Cardiac muscle cell (in vitro differentiated cells and primary cell): ENCODE measurements at places on chromosomes 6 and 20.

DNA sequence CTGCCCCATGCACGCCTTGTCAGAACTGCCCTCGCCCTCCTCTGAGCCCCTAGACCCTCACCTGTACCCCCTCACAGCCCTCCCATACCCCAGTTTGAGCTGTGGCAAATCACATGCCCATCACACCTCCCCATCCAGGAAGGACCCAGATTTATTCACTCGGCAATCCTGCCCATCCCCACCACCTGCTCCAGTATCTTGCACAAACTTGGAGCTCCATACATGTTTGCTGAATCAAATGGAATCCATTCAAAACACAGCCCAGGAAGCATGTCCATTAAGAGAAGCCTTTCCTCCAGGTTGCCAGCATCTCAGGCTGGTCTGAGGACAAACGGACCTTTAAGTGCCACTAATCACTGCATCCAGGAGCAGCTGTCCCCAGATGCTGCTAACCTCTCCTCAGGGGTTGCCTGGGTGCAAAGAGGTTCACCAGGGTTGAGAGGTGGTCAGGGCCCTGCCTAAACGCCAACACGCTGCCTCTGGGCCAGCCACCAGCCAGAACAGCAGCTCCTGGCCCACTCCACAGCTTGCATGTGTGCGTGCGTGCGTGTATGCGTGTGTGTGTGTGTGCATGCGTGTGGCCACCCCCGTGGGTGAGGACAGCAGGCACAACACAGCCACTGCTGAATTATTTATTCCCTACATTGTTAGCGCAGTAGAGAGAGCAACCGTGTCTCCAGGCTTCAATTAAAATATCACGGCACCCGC, 31.0 kb downstream of the GRM4 start:
- H3K27ac ChIP-seq = no peak overlapping the region
- H3K4me1 ChIP-seq = no peaks in the 10 kb centered on the region
- no peak for DNase-seq
- no peak overlapping the region for H3K4me3 ChIP-seq

- peaks cover 35% of the 10 kb centered on the region for H3K4me1 ChIP-seq
- H3K4me3 ChIP-seq = peak overlapping the region; percentile 9
- peak; percentile 98 for DNase-seq
- no peaks in the 10 kb centered on the region for H3K36me3 ChIP-seq
Measured at GRCh38 chr20:48682529-48683363, 145.1 kb downstream of the PREX1 start.

- no peak overlapping the region for H3K27ac ChIP-seq
- no peaks in the 10 kb centered on the region for H3K4me1 ChIP-seq
- H3K36me3 ChIP-seq = no peaks in the 10 kb centered on the region
Measured at GRCh38 chr6:6152060-6152459, 145.3 kb upstream of the NRN1 start.

GRCh38 chr6:140018588-140018987, 644.1 kb upstream of the CITED2 start:
- no peaks in the 10 kb centered on the region for H3K4me1 ChIP-seq
- H3K4me3 ChIP-seq = no peak overlapping the region
- DNase-seq = peak; percentile 62
- H3K27ac ChIP-seq = no peak overlapping the region
- H3K27me3 ChIP-seq = no peaks in the 10 kb centered on the region

DNA sequence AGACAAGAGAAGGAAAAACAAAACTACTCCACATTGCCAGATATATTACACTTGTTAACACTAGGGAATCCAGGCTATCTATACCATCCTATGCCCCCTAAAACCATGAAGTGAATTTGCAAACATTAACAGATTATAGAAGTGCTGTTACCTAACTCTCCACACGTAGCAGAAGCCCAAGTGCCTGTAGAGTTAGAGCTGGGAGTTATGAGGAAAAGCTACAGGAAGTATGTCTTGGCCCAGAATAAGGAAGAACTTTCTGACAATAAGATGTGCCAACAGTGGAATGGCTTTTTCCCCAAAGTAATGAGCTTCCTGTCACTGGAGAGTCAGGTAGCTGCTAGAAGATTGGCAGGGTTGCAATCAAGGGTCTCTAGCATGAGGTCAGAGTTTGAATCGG, 32.5 kb downstream of the ADGRG6 start:
- H3K4me3 ChIP-seq = no peak overlapping the region
- peaks cover 6% of the 10 kb centered on the region for H3K4me1 ChIP-seq
- no peaks in the 10 kb centered on the region for H3K36me3 ChIP-seq
- no peak for DNase-seq
- H3K27ac ChIP-seq = no peak overlapping the region
- no peaks in the 10 kb centered on the region for H3K27me3 ChIP-seq

GRCh38 chr6:6968357-6968730, 139.4 kb upstream of the RREB1 start:
- H3K27ac ChIP-seq = no peak overlapping the region
- no peaks in the 10 kb centered on the region for H3K36me3 ChIP-seq
- no peaks in the 10 kb centered on the region for H3K4me1 ChIP-seq
- DNase-seq = no peak
- H3K27me3 ChIP-seq = no peaks in the 10 kb centered on the region

GRCh38 chr6:168835991-168836390, 395.0 kb downstream of the SMOC2 start:
- DNase-seq = no peak
- no peak overlapping the region for H3K27ac ChIP-seq
- H3K4me3 ChIP-seq = no peak overlapping the region
- H3K27me3 ChIP-seq = no peaks in the 10 kb centered on the region

GRCh38 chr20:9253006-9253539, 184.2 kb downstream of the PLCB4 start:
- H3K27ac ChIP-seq = no peak overlapping the region
- H3K4me3 ChIP-seq = no peak overlapping the region
- no peak for DNase-seq
- H3K27me3 ChIP-seq = no peaks in the 10 kb centered on the region

GRCh38 chr20:46823271-46823751, 71.3 kb upstream of the EYA2 start:
- H3K4me3 ChIP-seq = no peak overlapping the region
- no peak overlapping the region for H3K27ac ChIP-seq
- H3K27me3 ChIP-seq = no peaks in the 10 kb centered on the region
- no peaks in the 10 kb centered on the region for H3K4me1 ChIP-seq

GRCh38 chr6:91081452-91082067, 494.7 kb upstream of the MAP3K7 start:
- H3K27me3 ChIP-seq = no peaks in the 10 kb centered on the region
- H3K4me1 ChIP-seq = no peaks in the 10 kb centered on the region
- no peaks in the 10 kb centered on the region for H3K36me3 ChIP-seq

DNA sequence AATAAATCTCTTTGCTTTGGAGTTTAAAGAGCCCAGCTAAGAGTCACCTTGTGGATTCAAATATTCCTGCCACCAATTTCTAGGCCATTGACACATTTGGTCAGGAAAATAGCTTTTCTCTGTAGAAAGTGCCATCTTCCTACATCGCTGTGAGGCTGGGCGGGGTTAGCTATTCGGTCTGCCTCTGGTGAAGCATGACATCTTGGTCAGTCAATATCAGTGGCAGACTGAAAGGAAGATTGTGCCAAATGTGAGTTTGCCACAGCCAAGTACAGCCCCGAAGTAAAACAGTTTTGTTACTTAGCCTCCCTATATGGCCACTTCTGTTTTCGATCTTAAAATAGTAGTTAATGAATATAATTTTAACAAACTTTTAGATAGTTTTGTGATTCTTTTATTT, 65.5 kb upstream of the FABP7 start:
- no peak overlapping the region for H3K4me3 ChIP-seq
- no peaks in the 10 kb centered on the region for H3K36me3 ChIP-seq
- peaks cover 15% of the 10 kb centered on the region for H3K4me1 ChIP-seq
- no peak overlapping the region for H3K27ac ChIP-seq

- no peak for DNase-seq
- peaks cover 4% of the 10 kb centered on the region for H3K27me3 ChIP-seq
- no peaks in the 10 kb centered on the region for H3K4me1 ChIP-seq
- no peak overlapping the region for H3K27ac ChIP-seq
Measured at GRCh38 chr6:28000351-28001045, 43.5 kb downstream of the OR2B6 start.

GRCh38 chr20:18852318-18852717, 38.7 kb downstream of the SCP2D1 start:
- no peaks in the 10 kb centered on the region for H3K36me3 ChIP-seq
- H3K4me1 ChIP-seq = no peaks in the 10 kb centered on the region
- H3K27me3 ChIP-seq = peaks cover 7% of the 10 kb centered on the region
- H3K4me3 ChIP-seq = no peak overlapping the region
- H3K27ac ChIP-seq = no peak overlapping the region

DNA sequence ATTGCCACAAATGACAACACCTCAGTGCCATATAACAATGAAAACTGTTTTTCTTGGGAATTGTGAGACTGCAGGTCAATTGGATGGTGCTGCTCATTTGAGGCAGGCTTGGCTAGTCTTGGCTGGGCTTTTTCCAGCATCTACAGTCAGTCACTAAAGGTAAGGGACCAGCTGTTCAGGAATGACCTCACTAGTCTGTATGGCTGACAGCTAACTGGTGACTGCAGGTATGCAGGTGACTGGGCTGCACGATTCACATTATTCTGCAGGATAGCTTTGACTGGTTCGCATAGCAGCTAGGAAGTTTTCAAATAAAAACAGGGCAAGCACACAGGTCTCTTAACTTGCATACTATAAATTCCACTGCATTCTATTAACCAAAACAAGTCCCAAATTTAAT, 22.1 kb upstream of the HMGCLL1 start:
- peaks cover 4% of the 10 kb centered on the region for H3K4me1 ChIP-seq
- H3K4me3 ChIP-seq = no peak overlapping the region
- H3K27ac ChIP-seq = no peak overlapping the region
- no peaks in the 10 kb centered on the region for H3K27me3 ChIP-seq

DNA sequence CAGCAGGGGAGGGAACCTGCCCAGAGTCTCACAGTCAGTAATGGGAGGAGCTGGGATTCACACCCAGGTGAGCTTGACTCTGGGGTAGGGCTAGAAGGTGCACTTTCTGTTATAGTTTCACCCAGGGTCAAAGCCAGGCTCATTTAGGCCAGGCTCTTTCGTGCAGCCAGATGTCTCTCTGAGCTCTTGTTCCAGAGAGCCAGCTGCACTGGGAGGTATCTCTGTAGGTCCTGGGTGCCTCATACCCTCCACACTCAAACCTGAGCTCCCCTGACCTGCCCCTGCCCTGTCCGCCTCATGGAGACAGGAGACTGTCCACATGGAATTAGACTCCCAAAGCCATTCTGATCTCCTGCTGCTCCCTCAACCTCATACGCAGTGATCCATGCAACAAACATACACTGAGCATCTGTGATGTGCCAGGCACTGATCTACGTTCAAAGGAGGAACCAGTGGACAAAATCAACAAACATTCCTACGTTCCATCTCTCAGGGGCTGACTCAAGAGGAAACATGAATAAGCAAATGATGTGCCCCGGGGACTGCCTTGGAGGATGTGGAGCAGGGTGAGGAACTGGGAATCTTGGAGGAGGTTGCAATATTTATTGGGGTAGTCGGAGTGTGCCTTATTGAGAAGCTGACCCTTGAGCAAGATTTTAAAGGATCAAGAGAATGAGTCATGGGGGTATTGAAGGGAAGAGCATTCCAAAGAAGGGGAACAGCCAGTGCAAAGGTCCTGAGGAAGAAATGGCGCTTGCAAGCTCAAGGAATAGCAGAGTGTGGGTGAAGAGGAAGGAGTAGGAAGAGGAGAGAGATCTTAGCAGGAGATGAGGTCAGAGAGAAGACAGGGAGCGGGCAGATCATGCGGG, 71.3 kb upstream of the TOX2 start:
- DNase-seq = no peak
- H3K4me1 ChIP-seq = no peaks in the 10 kb centered on the region
- H3K36me3 ChIP-seq = no peaks in the 10 kb centered on the region
- no peak overlapping the region for H3K27ac ChIP-seq
- no peaks in the 10 kb centered on the region for H3K27me3 ChIP-seq
- H3K4me3 ChIP-seq = no peak overlapping the region

DNA sequence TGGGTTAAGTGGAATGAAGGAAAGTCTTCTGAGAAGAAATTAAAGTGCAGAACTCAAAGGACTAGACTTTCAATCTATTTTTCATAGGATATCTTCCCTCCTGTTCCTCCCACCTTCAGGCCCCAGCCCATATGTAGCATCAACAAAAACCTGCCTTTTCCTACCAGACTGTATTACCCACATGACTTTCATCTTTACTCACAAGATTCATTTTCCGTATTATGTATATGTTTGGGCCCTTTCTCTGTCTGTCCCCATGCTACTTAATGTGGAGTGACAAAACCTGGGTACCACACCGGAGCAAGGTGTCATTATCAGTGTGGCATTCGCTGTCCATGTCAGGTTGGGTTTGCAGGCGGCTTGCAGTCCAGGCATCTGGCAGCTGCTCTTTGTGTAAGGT, 18.8 kb upstream of the CNR1 start:
- no peak overlapping the region for H3K27ac ChIP-seq
- no peak for DNase-seq
- no peaks in the 10 kb centered on the region for H3K4me1 ChIP-seq
- H3K36me3 ChIP-seq = no peaks in the 10 kb centered on the region

- no peak overlapping the region for H3K4me3 ChIP-seq
- no peaks in the 10 kb centered on the region for H3K36me3 ChIP-seq
- peaks cover 16% of the 10 kb centered on the region for H3K4me1 ChIP-seq
- H3K27ac ChIP-seq = no peak overlapping the region
- no peak for DNase-seq
Measured at GRCh38 chr6:52523378-52524142, 53.3 kb downstream of the TRAM2 start.

- H3K4me3 ChIP-seq = peak overlapping the region; percentile 38
- H3K27ac ChIP-seq = peak overlapping the region; percentile 74
- no peak for DNase-seq
- no peaks in the 10 kb centered on the region for H3K4me1 ChIP-seq
- no peaks in the 10 kb centered on the region for H3K27me3 ChIP-seq
Measured at GRCh38 chr6:26103141-26103769, 16.0 kb downstream of the HFE start.

GRCh38 chr6:54291738-54292137, 16.5 kb upstream of the TINAG start:
- peak; percentile 56 for DNase-seq
- H3K27ac ChIP-seq = no peak overlapping the region
- H3K4me3 ChIP-seq = no peak overlapping the region
- no peaks in the 10 kb centered on the region for H3K27me3 ChIP-seq
- H3K36me3 ChIP-seq = no peaks in the 10 kb centered on the region

DNA sequence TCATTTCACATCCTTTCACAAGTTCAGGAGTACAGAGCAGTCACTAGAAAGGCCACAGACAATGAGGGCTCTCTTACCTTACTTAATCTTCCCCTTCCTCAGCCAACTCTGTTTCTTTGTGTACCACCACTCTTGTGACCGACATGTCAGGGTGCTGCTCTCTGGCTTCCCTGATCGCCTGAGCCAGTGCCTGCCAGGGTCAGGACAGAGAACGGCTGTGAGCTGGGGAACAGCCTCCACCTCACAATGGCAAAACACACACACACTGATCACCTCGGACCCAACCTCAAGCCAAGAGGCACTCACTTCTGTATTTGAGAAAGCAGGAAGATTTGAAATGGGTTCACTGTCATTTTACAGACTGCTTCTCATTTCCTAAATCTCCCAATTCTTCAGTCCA, 30.8 kb downstream of the SMLR1 start:
- DNase-seq = no peak
- H3K27me3 ChIP-seq = no peaks in the 10 kb centered on the region
- H3K27ac ChIP-seq = peak overlapping the region; percentile 81
